ENCODE measurements at places on chromosomes 13 and 19. TPM values are rescaled to one million over a fixed set of nuclear protein-coding genes. Genes with fewer than 3 reads are reported as not detected.

TMC4 gene
- total RNA-seq: 386 TPM

NOVA2 gene
- 0.41 TPM for total RNA-seq

GGN gene
- not detected for total RNA-seq

SYT5 gene
- 0.96 TPM for total RNA-seq

IRGC gene
- total RNA-seq: not detected

OR4F17 gene
- not detected for total RNA-seq

CYP4F3 gene
- 16.3 TPM for total RNA-seq

NLRP7 gene
- total RNA-seq: not detected

F2RL3 gene
- 2.2 TPM for total RNA-seq

TPP2 gene
- total RNA-seq: 47.8 TPM

EDDM13 gene
- not detected for total RNA-seq

GPR180 gene
- total RNA-seq: 1.8 TPM

CGB5 gene
- not detected for total RNA-seq

ADAT3 gene
- 73.2 TPM for total RNA-seq

RPL18A gene
- 1,076 TPM for total RNA-seq

PCDH20 gene
- 1.4 TPM for total RNA-seq

S1PR4 gene
- not detected for total RNA-seq

NACC1 gene
- total RNA-seq: 54.2 TPM

KLK15 gene
- total RNA-seq: 1.3 TPM

NCAN gene
- 0.16 TPM for total RNA-seq

GPR183 gene
- total RNA-seq: 14.6 TPM

FFAR2 gene
- 2.2 TPM for total RNA-seq

FFAR1 gene
- not detected for total RNA-seq

C19orf44 gene
- 0.20 TPM for total RNA-seq

MCEMP1 gene
- total RNA-seq: not detected

TMEM272 gene
- not detected for total RNA-seq

LACC1 gene
- 16.1 TPM for total RNA-seq

C5AR2 gene
- 4.9 TPM for total RNA-seq

CEACAM16 gene
- total RNA-seq: not detected

FRY gene
- 16.8 TPM for total RNA-seq

CEACAM8 gene
- not detected for total RNA-seq

HNRNPL gene
- total RNA-seq: 200 TPM

KCNN4 gene
- total RNA-seq: 37.4 TPM
